ENCODE measurements at places on chromosomes 5 and 9.

DNA sequence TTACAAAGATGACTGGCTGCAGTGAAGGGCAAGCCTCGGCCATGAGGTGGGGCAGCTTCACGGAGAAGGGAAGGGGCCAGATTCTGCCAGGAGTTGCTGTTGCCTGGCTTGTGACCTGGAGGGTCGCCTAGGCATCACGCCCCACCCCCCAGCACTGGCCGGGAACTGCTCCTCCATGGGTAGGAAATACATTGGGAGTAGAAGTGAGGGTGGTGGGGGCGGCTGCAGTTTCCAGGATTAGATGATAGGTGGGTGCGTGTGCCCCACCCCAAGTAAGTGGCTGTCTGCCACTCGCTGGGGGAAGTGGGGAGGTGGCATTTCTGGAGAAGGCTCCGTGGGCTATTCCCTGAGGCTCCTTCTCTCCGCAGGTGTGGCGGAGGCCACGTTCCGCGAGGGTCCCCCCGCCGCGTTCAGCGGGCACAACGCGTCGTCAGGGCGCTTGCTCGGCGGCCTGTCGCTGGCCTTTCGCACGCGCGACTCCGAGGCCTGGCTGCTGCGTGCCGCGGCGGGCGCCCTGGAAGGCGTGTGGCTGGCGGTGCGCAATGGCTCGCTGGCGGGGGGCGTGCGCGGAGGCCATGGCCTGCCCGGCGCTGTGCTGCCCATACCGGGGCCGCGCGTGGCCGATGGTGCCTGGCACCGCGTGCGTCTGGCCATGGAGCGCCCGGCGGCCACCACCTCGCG is 16.9 kb downstream of the CRB2 start:
- no peaks in the 10 kb centered on the region for H3K36me3 ChIP-seq
- peaks cover 4% of the 10 kb centered on the region for H3K4me1 ChIP-seq
- no peak for DNase-seq
- no peak overlapping the region for H3K27ac ChIP-seq
- no peak overlapping the region for H3K4me3 ChIP-seq

DNA sequence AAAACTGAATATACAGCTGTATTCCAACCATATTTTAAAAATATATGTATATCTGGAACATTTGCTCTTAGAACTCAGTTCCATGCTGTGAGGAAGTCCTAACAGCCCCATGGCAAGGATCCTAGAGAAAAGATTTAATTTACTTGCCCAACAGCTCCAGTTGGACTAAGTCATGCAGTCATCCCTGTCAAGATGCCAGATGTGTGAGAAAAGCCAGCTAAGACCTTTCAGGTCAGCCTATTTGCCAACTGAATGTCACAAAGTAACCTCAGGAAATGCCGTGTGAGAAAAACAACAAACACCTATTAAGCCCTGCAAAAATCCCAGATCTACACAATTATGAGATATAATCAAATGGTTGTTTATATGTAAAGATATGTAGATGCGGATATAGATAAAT is 416.3 kb downstream of the NR2F1-AS1 start:
- H3K4me3 ChIP-seq = no peak overlapping the region
- H3K27ac ChIP-seq = no peak overlapping the region
- H3K27me3 ChIP-seq = no peaks in the 10 kb centered on the region
- no peak for DNase-seq
- H3K36me3 ChIP-seq = no peaks in the 10 kb centered on the region

GRCh38 chr9:2808105-2808504 is 35.8 kb downstream of the PUM3 start:
- no peak overlapping the region for H3K4me3 ChIP-seq
- H3K4me1 ChIP-seq = peaks cover 5% of the 10 kb centered on the region
- H3K27me3 ChIP-seq = no peaks in the 10 kb centered on the region
- DNase-seq = no peak
- no peak overlapping the region for H3K27ac ChIP-seq

- no peaks in the 10 kb centered on the region for H3K4me1 ChIP-seq
- H3K27me3 ChIP-seq = no peaks in the 10 kb centered on the region
- DNase-seq = no peak
- no peak overlapping the region for H3K4me3 ChIP-seq
- no peak overlapping the region for H3K27ac ChIP-seq
- no peaks in the 10 kb centered on the region for H3K36me3 ChIP-seq
These were observed 244.4 kb downstream of the DEPDC1B start for GRCh38 chr5:60455589-60455988.

DNA sequence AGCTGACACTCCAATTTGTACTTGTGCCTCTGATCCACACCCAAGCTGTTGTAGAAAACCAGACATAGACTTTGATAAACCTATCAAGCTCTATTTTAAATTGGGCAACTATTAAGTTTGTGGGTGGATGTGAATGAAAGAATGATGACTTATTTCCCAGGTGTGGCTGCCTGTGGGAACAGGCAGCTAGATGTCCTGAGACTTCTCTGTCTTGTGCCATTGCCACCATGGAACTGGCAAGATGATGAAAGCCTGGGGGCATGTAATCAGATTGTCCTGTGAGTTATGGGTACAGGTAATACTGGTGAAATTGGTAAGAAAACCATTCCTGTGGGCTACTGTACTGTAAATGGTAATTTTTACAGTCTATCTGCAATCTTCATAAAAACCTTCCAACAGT is 57.5 kb downstream of the CEMIP2 start:
- H3K27ac ChIP-seq = no peak overlapping the region
- H3K4me1 ChIP-seq = no peaks in the 10 kb centered on the region
- no peak overlapping the region for H3K4me3 ChIP-seq
- no peaks in the 10 kb centered on the region for H3K27me3 ChIP-seq
- DNase-seq = no peak
- no peaks in the 10 kb centered on the region for H3K36me3 ChIP-seq

DNA sequence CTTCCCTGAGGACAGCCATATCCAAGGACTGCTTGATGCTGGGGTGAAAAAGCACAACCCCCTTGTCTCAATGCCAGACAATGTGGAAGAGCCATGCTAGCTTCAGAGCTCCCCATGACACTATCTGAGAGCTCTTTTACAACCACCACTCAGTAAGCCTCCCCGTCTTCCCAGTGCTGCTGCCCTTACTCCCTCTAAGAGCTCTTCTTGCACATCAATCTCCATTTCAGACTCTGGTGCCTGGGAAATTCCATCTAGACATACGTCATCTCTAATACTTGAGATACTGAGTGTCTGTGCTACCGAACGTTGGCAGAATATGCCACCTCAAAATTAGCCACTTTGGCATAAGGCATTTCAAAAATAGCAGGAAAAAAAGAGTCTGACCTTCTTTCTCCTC is 94.5 kb downstream of the EDIL3 start:
- no peak overlapping the region for H3K27ac ChIP-seq
- DNase-seq = no peak
- H3K4me1 ChIP-seq = no peaks in the 10 kb centered on the region
- H3K36me3 ChIP-seq = no peaks in the 10 kb centered on the region
- H3K27me3 ChIP-seq = no peaks in the 10 kb centered on the region

DNA sequence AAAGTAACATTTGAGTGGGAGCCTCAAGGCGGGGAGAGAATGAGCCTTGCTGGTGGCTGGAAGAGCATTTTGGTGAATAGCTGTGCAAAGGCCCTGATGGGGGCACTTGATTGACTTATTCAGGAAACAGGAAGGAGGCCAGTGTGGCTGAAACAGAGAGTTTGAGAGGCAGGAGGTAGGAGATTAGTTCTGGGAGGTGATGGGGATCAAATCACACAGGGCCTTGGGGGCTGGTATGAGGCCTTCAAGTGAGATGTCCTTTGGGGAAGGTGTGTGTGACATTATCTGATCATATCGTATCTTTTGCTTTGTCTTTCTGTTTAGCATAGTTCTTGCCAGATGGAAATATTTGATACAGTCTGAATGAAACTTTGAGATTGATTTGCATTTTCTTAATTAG is 172.3 kb downstream of the TENT4A start:
- no peaks in the 10 kb centered on the region for H3K27me3 ChIP-seq
- DNase-seq = no peak
- H3K4me1 ChIP-seq = no peaks in the 10 kb centered on the region
- H3K36me3 ChIP-seq = no peaks in the 10 kb centered on the region
- no peak overlapping the region for H3K4me3 ChIP-seq
